ENCODE measurements at places on chromosomes 12 and 14.

GRCh38 chr14:104394409-104394851 is 185.1 kb upstream of the C14orf180 start:
- DNase-seq = no peak

GRCh38 chr12:29220632-29221336 is 71.7 kb downstream of the FAR2 start:
- DNase-seq = no peak

GRCh38 chr12:124474709-124475108 is 92.7 kb downstream of the NCOR2 start:
- DNase-seq = no peak

GRCh38 chr14:102320033-102320660 is 601 bp downstream of the ZNF839 start:
- DNase-seq = peak; percentile 52

DNA sequence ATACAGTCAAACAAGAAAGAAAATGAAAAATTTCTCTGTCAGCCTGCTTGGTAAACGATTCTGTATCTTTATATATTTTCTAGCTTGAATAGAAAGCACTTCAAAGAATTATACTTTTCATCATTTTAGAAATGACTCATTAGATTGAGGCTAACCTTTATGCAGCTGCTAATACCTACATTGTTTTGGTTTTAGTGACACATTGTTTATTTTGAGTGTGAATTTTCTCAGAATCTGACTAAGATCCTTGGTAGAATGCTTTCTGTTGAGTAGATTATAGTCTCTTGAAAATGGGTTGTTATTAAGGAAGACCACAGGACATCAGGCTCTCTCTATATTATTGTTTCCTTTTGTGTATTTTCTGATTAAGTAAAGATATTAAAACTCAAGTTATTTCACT is at the start of gene PMCH:
Gene PMCH (minus strand): TSS at position 45 of the 400 bp plus-strand sequence. CDS start 63 bp downstream, outside the sequence.
- no peak for DNase-seq

DNA sequence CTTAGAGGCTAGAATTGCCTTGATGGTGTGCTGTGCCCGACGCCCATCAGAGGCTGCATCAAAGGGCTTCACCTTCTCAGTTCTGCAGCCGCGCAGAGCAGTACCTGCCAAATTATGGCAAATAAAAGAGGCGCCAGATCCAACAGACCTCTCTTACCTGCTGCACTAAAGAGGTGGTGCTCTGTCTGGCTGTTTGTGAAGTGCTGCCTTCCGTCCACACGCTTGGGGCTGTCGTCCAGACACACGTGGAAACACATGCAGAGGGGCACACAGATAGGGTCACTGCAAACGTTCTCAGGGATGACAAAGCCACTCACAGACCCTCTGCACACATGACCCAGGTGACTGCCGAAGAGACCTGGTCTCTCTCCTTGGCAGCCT is 617.5 kb downstream of the VRK1 start:
- no peak for DNase-seq

- DNase-seq = no peak
Measured at GRCh38 chr12:119931402-119931801, 54.3 kb upstream of the CIT start.

- DNase-seq = no peak
Measured at GRCh38 chr12:87866578-87867292, 162.5 kb downstream of the C12orf50 start.

DNA sequence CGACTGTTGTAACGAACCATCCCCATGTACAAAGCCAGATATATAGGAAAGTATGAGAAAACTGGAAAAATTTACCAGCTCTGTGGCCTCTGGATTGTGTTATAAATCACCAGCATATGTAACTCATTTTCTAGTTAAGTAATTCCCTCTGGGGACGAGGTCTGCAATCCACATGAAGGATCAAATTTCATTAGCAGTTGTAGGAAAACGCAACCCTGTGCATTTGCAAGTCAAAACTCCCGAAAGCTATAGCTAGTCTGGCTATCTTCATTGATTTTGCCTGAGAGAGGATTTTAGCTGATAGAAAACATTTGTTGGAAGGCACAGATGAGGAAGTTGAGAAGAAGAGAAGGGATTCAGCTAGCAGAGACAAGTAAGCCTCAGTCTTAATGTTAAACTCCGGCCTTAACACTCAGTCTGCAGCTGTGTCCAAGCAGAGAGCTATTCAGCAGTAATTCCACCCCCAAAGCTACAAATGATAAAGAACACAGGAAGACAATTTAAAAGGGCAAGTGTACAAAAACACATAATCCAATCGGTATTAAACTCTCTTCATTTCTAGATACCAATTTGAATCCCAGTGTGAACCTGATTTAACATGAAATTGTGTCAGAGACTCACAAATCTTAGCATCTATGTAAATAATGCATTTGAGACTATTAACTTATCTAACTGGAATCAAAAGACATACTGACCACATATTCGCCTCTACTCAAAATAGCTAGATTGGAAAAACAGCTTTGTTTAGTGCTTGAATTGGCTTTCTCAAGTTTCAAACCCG is 54.2 kb upstream of the CERS5 start:
- no peak for DNase-seq

- DNase-seq = no peak
Measured at GRCh38 chr12:59980476-59980875, 384.6 kb downstream of the SLC16A7 start.

DNA sequence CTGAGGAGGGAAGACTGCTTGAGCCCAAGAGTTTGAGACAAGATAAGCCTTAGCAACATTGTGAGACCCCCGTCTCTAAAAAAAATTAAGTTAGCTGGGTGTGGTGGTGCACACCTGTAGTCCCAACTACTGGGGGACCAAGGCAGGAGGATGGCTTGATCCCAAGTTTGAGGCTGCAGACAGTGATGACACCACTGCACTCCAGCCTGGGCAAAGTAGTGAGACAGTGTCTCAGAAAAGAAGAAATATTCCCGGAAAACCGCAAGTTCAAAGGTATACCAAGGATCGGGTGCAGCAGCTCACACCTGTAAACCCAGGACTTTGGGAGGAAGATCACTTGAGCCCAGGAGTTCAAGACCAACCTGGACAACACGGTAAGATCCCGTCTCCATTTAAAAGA is 5.8 kb downstream of the PTGES3 start:
- DNase-seq = no peak

GRCh38 chr12:4630262-4630661 is 18.6 kb downstream of the AKAP3 start:
- no peak for DNase-seq

- no peak for DNase-seq
Measured at GRCh38 chr14:103141117-103141796, 18.0 kb downstream of the TNFAIP2 start.

GRCh38 chr12:40992158-40992557 is 196.0 kb upstream of the PDZRN4 start:
- no peak for DNase-seq

- DNase-seq = no peak
Measured at GRCh38 chr14:68232300-68233055, 412.9 kb downstream of the RAD51B start.

- no peak for DNase-seq
Measured at GRCh38 chr12:112112409-112113133, 4.0 kb upstream of the NAA25 start.

DNA sequence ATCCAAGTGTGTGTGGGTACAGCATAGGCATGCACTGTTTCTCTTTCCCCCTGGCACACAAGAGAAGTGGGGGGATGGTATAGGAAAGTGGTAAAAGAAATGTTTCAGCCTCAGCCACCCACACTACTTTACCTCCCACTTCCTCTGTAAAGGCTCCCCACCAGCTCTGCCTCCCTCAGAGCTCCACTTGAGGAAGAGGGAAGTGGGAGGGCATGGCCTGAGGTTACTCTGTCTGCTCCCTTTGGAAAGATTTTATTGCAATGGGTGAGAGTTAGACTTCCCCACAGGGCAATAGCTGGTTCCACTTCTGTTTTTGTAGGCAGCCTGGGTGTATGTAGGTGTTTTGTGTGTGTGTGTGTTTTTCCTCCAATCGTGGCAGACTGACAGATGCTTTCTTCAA is 145.3 kb downstream of the SSPN start:
- peak; percentile 3 for DNase-seq

DNA sequence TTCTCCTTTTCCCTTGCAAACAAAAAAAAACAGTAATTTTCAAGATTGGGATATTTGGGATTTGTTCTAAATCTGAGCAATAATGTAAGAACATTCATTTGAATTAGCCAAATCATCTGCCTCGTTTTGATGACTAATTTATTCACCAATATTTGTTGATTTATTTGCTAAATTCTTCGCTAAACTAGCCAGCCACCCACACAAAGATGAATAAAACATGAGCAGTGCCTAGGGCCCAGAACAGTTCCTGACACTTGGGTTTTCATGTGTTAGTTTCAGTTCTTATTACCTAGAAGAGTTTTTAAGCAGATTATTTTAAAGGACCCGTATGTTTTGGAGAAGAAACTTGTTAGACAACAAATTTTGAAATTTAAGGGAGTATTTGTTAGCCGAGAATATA is 1.4 kb downstream of the ETNK1 start:
- peak; percentile 67 for DNase-seq

DNA sequence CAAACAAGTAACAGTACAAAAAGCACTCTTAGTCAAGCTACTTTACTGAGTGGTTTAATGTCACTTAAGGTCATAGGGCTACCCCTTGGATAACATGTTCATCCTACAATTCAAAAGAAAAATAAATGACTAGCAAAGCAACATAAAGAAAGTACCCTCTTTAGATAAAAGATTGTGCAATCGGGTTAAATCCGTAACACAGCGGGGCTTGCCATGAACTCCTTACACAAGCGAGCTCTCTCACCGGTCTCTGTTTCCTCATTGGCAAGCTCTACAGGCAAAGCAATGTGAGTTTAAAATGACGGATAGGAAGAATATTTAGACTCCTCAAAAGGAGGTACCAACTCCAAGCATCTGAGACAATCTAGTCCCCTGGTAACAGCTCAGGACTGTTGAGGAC is 140.6 kb downstream of the EGLN3 start:
- no peak for DNase-seq

DNA sequence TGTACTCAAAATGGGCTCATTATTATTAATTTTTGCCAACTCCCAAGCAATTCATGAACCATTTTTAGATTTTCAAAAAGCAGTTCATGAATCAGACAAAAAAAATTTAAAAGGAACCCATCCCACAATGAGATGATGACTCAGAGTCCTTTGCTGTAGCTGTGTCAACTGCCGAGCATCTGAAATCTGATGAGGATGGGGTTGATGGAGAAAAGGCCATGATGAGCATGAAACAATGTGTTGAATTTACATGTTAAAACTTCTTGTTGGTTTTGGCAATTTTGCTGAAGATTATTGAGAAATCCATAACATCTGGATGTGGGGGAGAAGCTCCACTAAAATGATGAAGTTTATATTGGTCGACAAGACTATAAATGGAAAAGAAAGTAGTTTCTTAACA is 378.0 kb downstream of the FOXG1 start:
- no peak for DNase-seq
